ENCODE measurements at places on chromosomes 13 and 19.

GRCh38 chr19:290372-291005, 714 bp downstream of the PLPP2 start:
- peak; percentile 24 for DNase-seq

DNA sequence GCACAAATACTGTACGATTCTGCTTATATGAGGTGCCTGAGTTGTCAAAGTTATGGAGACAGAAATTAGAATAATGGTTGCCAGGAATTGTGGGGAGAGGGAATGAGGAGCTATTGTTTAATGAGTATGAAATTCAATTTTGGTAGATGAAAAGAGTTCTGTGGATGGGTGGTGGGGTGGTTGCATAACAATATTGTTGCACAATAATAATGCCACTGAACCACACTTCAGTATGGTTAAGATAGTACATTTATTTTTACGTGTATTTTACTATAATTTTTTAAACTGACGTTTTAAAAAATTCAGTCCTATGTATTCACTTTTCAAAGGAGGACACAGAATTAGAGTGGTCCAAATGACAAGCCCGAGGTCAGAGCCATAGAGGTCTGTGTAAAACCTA, 1.8 kb upstream of the OXGR1 start:
- DNase-seq = no peak

DNA sequence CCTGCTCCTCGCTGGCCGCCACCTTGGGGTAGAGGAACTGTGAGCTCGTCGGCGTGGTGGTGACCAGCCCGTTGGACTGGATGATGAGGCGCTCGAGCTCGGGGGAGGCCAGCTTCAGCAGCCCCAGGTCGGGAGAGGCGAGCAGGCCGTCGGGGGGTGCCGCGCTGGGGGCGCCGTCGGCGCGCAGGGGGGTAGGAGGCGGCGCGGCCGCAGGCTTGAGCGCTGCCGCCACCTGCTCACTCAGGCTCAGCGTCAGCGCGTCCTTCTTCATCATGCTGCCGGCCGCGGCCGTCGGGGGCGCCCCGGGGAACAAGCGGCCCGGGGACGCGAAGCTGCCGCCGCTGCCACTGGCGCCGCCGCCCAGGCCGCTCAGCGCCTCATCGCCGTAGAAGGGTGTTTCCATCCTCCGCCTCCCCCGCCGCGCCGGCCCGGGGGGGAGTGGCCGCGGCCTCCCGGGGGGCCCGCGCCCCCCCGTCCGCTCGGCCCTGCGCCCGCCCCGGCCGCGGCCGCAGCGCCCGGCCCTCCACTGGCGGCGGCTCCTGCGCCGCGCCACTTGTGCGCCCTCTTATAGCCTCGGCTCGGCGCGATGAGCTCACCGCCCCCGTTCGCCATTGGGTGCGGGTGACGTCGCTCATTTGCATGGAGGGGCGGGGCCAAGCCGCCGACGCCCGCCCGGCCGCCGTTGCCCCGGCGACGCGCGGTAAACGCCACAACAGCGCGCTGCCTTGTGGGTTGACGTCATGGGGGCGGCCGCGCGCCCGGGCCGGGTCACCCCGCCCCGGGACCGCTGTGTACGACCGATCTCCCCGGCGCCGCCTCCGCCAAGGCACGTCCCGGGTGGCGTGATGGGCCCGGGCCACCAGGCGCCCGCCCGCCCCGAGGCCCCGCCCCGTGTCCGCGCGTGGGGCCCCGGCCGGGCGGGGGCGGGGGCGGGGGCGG, at the start of gene JUND:
Gene JUND, minus strand, starts transcription at position 541 of the 939 bp plus-strand sequence. Its CDS starts 138 bp downstream, at position 403.
- peak; percentile 95 for DNase-seq

- DNase-seq = no peak
These were observed 115.3 kb downstream of the STOML3 start for GRCh38 chr13:38875186-38875875.

DNA sequence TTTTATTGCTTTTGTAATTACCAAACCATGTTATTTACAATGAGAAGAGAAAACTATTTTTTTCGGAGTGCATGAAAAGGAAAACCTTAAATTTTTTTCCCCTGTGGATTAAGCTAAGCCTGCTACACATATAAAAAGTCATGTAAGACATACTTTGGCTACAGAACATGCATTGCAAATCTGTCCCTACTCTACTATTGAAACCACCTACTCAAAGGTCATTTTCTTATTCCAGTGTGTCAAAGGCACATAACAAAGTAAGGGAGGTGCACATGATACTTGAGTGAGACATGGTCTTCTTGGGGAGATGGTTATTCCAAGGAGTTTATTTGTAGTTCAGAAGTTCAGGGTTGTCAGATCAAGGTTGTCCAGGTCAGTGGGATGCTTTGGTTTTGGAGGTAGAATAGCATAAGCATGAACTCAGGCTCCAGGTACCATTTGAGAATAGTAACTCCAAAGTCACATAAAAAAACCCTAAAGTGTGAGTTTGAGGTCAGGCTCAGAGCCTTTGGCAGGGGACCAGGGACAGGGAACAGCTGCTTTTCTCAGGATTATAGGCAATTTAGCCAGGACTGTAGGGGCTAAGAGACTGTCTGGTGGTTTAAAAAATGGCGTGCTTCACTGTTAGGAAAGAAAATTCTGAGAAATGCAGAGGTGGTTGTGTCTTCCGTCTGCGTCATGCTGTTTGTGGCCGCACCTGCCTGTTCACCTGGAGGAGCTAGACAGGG, 15.4 kb downstream of the FARP1 start:
- no peak for DNase-seq

Measured in stimulated activated CD4-positive, alpha-beta T cell treated with anti-CD3 and anti-CD28 coated beads, Interleukin-4, amount 100 ng/mL, for 4 hours (primary cell).